RWPE2 (cell line): ENCODE measurements at places on chromosomes 1 and 21.

GRCh38 chr1:180257028-180257386 lies 26.9 kb downstream of the LHX4 start:
- no peak for DNase-seq

GRCh38 chr1:27726173-27727044 lies 648 bp downstream of the FAM76A start:
- peak; percentile 58 for DNase-seq

GRCh38 chr1:91555074-91555730 lies 54.6 kb downstream of the CDC7 start:
- no peak for DNase-seq

DNA sequence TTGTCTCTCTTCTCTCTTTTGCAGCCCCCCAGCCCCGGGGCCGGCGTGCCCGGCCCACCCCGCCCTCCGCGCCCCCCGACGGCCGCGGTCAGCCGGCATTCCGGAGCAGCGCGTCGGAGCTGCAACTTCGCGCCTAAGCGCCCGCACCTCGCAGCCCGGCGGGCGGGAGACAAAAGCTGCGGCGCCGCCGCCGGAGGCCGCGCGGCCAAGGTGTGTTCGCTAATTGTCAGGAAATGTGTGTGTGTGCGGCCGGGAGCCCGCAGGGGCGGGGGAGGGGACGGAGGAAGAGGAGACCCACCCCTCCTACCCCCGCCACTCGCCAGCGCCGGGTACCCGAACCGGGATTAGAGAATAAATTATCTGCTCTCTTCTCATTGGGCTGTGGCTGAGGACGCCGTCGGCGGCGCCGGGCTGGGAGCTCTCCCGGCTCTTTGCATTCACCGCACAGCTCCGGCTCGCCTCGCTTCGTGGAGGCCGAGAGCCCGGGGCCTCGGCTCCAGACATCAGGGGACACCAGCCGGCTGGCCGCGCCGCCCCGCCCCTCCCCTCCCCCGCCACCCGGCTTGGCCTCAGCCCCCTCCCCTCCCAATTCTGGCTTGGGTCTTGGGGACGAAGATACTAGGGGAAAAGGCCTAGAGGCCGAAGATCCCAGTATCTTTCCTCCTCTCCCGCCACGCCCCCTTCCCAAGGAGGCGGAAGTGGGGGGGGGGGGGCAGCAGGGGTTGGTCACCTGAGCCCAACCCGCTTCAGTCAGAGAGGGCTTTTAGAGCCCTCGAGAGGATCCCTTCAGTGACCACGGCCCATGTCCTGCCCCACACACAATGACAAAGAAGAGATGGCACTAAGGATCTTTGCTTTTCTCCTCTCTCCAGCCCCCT lies 1.3 kb upstream of the BLACAT1 start:
- no peak for DNase-seq

- no peak for DNase-seq
Measured at GRCh38 chr1:9902060-9902452, 8.0 kb downstream of the CTNNBIP1 start.

DNA sequence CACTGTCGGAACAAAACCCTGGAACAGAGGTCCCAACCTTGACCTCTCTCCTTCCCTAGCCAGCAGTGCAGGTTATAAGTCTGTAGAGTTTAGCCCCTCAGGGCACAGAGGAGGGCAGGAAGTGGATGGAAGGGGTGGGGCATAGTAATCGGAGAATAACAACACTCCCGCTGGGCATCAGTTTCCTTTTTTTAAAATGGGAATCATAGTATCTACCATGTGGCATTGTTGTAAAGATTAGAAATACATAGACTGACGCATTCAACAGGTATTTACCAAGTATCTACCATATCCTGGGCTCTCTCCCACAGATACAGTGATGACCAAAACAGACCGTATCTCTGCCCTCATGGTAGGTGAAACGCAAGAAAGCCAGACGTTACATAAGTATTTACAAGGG lies 24.9 kb upstream of the ATF3 start:
- DNase-seq = no peak

DNA sequence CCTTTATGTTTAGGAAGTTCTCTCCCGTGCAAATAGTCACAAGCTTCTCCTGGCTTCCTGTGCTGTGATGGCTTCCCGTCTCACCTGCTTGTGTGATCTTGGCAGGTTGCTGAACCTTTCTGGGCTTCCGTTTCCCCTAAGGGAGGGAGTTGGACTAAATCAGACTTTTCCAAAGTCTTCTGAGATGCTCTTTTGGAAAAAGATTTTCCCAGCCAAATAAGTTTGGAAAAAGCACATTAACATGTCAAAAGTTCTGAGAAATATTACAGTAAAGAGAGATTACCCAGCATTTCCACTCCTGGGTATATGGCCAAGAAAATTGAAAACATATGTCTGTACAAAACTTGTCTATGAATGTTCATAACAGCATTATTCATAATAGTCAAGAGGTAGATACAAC lies 36.0 kb upstream of the TENT5C start:
- no peak for DNase-seq

DNA sequence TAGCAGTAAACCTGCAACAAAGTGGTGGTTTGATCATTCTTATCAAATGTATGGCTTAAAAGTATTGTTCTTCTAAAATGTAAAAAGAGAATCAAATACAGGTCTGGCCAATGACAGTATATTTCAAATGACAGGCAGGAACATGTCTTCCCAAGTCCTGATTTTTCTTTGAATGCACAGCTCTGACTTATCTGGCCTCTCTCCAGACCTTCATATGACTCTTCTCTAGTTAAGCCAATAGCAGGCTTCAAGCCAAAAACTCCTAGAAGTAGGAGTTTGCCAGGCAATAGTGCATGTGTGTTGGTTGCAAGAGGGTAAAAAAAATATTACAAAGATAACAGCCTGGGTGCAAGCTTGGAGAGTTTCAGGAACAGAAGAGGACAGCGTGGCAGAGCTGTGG lies 345.5 kb downstream of the SMYD3 start:
- DNase-seq = no peak

- no peak for DNase-seq
Measured at GRCh38 chr21:29072873-29073221, 601 bp downstream of the CCT8 start.
